Activated gamma-delta T cell treated with anti-CD3 and anti-CD28 coated beads, Interleukin-2, amount 50 U/mL, for 16 hours (primary cell): ENCODE measurements at places on chromosomes 6 and 20.

GRCh38 chr20:4470375-4470774 lies 251.3 kb upstream of the PRND start:
- DNase-seq, result no peak

DNA sequence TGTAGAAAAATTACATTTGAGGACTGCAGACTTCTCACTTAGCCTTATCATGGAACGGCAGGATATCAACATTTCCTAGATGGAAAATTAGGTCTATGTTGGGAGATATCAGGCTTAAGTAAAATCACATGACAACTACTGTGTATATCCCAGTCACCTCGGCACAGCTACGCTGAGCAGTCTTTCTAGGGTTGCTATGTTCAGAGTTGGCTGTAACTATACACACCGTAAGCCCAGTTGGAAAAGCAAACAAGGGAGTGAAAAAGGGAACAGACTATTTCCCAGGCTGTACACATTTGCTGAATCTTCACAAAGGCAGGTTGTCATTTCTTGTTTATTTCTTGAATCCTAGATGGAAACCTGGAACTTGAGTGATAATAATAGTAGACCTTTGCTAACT lies 80.7 kb upstream of the PTPRK start:
- no peak for DNase-seq

DNA sequence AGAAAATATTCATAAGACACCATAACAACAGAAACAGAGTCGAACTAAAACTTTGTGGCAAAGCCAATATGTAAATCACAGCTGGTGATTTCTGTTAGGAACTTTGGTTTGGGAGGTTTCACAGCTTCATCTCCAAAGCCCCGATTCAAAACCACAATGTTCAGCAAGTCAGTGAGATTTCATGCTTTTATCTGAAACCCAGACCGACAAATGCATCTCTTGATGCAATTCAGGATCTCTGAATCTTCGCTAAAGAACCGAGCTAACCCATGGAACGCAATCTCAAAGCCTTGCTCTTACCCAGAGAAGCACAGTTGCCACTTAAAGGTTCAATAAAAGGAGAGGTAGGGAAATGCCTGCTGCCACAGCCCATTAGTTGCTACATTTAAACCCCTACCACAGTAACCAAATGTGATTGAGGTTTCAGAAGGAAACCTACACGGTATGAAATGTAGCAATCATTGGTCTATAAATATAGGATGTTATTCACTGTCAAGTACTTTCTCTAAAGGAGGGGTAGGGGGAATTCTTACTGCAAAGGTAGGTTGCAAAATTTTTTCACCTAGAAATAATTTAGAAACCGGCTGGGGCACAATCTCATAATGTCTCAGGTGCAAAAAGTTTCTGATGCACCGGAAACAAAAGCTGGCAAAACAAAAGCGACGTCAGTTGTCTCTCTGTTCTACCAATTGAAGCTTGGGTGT lies 381.0 kb upstream of the ARID1B start:
- no peak for DNase-seq

DNA sequence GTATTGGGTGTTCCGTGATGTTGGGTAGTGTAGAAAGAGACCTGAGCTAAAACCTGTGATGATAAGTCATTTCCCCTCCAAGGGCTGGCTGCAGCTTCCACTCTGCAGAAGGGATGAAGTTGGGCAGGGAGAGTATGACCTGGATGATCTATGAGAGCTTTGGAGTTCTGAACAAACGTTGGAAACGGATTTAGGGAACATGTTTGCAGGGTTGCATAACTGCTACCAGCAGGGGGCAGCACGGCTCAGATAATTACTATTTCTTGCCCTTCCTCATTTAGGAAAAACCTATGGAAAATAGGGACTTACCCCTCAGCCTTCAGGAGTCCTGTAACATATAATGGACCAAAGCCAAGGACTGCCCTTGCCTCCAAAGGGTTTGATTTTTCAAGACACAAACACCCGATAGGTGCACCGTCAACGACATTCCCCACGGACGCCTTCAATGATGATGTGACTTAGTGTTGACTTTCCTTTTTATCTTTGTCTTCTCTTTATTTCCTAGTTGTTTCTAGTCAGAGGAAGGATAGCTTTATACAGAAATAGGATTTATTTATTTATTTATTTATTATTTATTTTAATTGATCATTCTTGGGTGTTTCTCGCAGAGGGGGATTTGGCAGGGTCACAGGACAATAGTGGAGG lies 164.9 kb upstream of the SASH1 start:
- no peak for DNase-seq

- no peak for DNase-seq
Measured at GRCh38 chr20:9508240-9508661, 6.1 kb upstream of the LAMP5 start.

DNA sequence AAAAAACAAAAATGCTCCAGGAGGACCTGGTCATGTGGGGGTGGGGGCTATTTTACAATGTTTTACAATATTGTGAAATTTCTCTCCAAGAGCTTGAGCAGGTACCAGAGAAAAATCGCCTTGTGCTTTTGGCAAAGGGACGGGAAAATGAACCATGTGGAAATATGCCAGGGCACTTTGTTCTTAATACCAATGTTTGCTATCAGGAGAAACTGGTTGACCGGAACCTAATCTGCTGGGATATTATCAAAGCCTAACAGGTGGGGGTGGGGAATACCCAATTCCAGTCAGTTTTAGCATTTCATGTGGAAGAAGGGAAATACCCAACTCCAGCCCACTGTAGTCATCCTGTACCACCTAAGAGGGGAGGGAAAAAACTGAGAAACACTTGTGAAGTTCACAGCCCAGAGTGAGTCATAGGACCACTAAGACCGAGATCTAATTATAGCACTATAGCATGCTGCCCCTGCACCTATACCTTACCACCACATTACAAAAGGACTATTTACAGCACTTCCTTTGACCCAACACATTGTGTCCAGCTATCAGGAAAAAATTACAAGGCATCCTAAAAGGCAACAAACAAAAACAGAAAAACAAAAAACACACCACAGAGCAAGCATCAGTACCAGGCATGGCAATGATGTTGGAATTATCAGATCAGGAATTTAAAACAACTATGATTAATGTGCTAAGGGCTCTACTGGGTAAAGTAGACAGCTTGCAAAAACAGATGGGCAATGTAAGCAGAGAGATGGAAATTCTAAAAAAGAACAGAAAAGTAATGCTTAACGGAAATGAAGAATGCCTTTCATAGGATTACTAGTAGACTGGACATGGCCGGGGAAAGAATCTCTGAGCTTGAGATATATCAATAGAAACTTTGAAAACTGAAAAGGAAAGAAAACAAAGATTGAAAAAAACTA lies 84.1 kb upstream of the POPDC3 start:
- no peak for DNase-seq

GRCh38 chr20:48728042-48728825 lies 99.6 kb downstream of the PREX1 start:
- no peak for DNase-seq

GRCh38 chr6:32570363-32570905 lies 19.2 kb downstream of the HLA-DRB1 start:
- no peak for DNase-seq

DNA sequence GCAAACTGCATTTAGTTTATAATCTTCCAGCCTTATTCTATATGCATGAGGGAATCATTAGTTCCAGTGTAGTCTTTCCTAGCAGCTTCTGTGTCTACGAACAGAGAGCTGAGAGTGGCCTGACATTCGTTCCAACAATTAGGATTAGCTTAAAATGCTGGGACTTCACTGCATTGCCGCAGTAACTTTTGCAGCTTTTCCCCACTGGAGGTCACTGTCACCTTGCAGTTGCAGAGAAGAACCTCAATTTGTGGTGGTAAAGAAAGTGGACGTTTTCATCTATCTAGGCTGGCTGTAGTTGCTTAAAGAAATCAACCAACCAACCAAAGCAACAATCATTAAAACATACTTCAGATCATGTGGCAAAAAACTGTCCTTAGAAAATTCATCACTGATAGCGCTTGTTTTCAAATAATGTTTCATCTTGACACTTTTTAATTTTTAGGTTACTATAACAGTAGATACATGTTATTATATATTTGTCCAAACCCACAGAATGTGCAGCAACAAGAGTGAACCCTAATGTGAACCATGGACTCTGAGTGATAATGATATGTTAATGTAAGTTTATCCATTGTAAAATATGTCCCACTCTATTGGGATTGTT lies 12.2 kb downstream of the MYLK4 start:
- peak; percentile 14 for DNase-seq

DNA sequence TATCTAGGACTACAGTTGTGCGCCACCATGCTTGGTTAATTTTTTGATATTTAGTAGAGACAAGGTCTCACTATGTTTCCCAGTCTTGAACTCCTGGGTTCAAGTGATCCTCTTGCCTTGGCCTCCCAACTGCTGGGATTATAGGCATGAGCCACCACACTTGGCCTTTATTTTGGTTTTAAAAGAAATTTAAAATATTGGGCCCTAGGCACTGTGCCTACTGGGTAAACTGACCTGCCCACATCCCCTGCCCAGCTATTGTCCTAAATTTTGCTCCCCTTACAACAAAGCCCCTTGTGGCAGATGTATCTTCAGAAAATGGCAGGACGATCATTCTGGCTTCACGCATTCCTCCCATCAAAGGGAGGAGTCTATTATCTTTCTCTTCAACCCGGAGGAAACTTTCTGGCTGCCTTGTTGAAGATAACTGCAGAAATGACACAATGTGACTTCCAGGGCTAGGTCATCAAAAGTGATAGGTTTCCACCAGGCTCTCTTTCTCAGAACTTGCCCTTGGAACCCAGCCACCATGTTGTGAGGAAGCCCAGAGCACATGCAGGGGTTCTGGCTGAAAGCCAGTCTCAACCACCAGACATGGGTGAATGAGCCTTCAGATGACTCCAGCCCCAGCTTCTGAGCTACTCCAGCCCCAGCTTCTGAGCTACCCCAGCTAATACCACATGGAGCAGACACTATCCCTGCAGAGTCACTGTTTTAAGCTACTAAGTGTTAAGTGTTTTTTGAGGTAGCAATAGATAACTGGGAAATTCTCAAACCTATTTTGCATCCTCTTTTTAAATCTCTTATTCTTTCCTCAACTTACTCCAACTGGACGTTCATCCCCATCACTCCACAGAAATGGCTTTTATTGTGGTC lies 4.6 kb upstream of the GUCA1B start:
- no peak for DNase-seq

- DNase-seq, result no peak
Measured at GRCh38 chr6:40695750-40696415, 108.7 kb upstream of the LRFN2 start.

DNA sequence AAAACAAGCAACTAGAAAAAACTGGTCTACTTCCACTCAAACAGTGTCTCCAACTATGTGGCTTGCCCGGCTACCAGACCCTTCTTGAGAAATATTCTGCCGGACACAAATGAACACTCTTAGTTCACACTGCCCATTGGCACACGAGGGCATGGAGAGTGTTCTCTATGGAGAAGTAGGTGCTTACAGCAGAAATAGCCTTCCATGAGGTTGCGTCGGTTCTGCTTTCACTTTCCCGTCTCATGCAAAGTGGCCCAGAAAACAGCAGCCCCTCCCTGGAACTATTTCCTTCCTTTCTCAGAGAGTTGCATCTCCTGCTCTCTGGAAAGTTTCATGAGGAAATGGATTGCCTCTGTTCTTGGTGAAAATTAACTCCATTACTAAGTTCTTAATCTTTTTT lies 9.5 kb upstream of the HLA-DOA start:
- no peak for DNase-seq

GRCh38 chr6:57069228-57069627 lies 20.8 kb upstream of the ZNF451 start:
- DNase-seq, result no peak

DNA sequence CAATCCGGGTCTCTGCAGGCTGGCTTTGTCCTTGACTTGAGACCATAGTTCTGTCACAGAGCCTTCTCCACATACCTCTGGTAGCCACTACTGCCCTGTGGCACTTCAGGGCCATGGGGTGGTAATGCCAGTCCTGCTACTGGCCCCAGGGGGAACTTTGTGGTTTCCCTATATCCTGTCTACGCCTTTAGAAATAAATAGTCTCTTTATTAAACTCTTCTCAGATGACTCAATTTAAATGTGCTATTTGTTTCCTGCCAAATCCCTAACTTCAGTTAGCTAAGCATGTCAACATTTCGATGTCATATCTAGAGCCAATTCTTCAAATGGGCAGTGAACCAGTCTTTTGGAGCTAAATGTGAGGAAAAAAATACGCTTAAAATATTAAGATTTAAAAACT lies 60.1 kb downstream of the SEL1L2 start:
- DNase-seq, result no peak

DNA sequence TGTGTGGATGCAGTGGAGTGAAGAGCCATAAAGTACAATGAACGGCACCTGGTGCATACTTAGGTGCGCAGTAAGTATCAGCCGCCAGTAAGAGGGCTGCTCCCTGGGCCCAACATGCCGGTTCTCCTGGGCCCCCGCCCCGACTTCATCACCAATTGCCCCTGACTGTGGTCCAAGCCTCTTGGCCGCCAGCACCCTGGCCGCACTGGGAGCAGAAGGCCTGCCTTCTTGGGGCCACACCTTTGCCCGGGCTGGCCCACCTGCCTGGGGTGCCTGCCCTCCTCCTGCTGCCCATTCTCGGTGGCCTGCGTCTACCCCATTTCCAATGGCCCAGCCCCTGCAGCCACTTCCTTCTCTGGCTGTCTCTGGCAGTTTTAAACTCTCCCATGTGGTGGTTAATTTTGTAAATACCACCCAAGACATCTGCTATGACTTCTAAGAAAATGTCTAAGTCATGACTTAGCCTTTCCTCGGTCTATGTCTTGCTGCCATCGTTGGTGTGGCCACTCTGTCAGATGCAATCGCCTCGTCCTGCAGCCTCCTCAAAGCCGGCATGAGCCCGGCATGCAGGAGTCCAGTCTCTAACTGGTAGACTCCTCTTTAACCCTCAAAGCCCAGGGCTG lies 36.8 kb downstream of the PMEPA1 start:
- no peak for DNase-seq

DNA sequence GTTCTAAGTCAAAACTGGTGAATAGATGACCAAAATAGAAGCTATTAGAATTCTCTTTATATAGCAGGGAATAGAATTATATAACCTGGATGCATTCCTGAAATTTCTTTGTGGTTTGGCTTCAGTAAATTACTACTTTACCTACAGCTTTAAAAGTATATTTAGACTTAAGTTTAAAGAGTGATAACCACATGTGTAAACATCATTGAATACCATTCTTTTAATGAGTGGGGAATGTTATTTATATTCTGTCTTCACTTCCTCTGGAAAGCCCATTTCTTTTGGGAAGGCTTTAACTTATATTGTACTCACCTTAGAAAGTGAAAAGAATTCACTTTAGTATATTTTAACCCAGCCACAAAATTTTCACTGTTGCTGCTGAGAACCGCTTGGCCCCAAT lies 39.1 kb downstream of the PLEKHG1 start:
- DNase-seq, result no peak

DNA sequence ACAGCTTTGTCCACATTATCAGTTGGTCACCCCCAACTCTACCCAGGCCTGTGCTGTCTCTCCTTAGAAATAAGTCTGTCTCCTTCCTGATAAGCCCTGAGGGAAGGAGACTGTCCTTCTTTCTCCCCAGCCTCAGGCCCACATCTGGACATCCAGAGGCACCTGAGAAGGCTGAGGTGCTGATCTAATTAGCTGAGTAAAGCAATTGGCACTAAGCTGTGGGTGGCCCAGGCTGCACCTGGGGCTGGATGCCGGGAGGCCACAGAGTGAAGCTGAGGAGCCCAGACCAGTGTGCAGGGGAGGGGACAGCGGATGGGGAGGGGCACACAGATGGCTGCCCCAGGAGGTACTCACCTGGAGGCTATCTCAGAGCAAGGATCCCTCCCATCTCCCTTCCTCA lies 26.2 kb upstream of the BMP7 start:
- no peak for DNase-seq

GRCh38 chr6:6811128-6812009 lies 222.8 kb downstream of the LY86 start:
- no peak for DNase-seq
